Hepatocyte (in vitro differentiated cells): ENCODE measurements at places on chromosomes 16 and 17.
A peak's percentile ranks its signal among the peaks of the same experiment; 100 is the strongest.

DNA sequence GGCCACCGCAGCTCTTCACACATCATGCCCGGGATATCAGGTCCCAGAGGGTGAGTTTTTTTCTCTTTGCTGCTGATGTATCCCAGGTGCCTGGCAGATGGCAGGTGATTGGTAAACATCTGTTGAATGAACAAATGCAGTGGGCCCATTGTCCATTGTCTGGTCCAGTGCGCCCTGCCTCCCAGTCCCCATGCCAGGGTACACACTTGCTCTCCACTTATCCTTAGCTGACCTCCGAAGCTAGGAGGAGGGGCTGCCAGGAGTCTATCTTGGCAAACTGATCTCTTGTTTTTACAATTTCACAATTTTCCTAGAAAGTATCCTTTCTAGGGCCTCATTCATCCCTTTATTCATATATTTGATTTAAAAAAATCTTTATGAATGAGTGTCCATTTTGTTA is 196.0 kb downstream of the RAB11FIP4 start:
- no peak for DNase-seq
- H3K27me3 ChIP-seq = no peaks in the 10 kb centered on the region
- H3K27ac ChIP-seq = no peak overlapping the region
- H3K4me3 ChIP-seq = no peak overlapping the region
- no peaks in the 10 kb centered on the region for H3K36me3 ChIP-seq

- no peaks in the 10 kb centered on the region for H3K27me3 ChIP-seq
- DNase-seq = peak; percentile 64
- H3K4me1 ChIP-seq = peaks cover 40% of the 10 kb centered on the region
- H3K36me3 ChIP-seq = no peaks in the 10 kb centered on the region
- H3K27ac ChIP-seq = peak overlapping the region; percentile 95
These were observed 994 bp downstream of the CLTC start for GRCh38 chr17:59620518-59621259.

- H3K36me3 ChIP-seq = no peaks in the 10 kb centered on the region
- peak; percentile 65 for DNase-seq
- peak overlapping the region; percentile 89 for H3K27ac ChIP-seq
These were observed 1.2 kb downstream of the COA3 start for GRCh38 chr17:42797067-42798007.

GRCh38 chr16:20969386-20969785 is 68.8 kb downstream of the LYRM1 start:
- H3K4me3 ChIP-seq = no peak overlapping the region
- no peak for DNase-seq
- no peak overlapping the region for H3K27ac ChIP-seq

- H3K27ac ChIP-seq = no peak overlapping the region
- DNase-seq = no peak
These were observed 294.6 kb downstream of the XYLT1 start for GRCh38 chr16:17176199-17176598.

DNA sequence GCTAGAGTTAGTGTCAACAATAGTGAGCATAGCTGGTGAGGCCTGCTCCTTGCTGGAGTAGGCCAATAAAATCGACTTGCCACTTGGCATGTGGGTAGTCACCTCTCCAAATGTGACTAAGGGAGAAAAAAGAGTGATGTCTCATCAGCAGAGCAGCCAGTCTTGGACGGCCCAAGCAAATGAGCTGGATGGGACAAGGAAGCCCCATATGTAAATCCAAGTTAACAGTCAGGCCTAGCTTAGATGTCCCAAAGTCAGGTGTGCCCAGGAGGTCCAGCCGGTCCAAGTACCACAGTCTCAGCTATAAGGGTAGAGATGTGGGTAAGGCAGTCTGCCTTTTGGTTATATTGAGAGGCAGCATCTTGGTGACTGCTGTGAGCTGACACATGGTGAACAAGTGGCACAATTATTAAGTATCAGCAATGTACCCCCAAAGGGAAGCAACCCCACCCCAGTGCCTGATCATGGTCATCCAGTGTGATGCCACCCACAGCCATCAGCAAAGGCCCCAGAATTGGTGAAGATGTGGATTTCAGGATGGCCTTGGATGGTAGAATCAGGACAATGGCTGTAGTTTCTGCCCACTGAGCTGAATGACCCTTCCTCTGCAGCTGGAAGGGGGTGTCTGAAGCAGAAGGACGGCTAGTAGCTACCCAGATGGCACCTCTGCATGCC is 83.4 kb downstream of the TNFRSF13B start:
- no peak overlapping the region for H3K4me3 ChIP-seq
- no peaks in the 10 kb centered on the region for H3K27me3 ChIP-seq
- no peaks in the 10 kb centered on the region for H3K4me1 ChIP-seq
- no peak for DNase-seq
- no peak overlapping the region for H3K27ac ChIP-seq
- no peaks in the 10 kb centered on the region for H3K36me3 ChIP-seq

GRCh38 chr17:64202683-64203344 is 60.2 kb downstream of the TEX2 start:
- no peak for DNase-seq
- no peak overlapping the region for H3K27ac ChIP-seq
- no peak overlapping the region for H3K4me3 ChIP-seq
- no peaks in the 10 kb centered on the region for H3K27me3 ChIP-seq
- no peaks in the 10 kb centered on the region for H3K36me3 ChIP-seq

DNA sequence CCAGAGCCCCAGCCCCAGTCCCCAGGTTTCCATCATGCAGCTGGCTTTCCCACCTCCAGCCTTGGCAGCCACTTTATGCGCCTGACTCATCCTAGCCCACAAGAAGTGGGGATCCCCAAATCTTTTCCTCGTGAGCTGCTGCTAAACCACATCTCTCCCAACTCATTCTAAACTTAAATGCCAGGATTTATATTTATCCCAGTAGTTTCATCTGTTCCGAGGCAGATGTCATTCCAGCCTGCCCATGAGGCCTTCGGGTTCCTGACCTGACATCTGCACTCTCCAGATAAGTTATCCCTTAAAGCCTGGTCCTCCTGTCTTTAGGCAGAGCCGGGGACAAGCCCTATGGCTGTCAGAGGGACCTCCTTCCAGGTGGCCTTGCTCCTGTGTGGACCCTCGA is 16.6 kb downstream of the PLXDC1 start:
- H3K4me1 ChIP-seq = no peaks in the 10 kb centered on the region
- no peak overlapping the region for H3K4me3 ChIP-seq
- H3K36me3 ChIP-seq = no peaks in the 10 kb centered on the region

GRCh38 chr17:75740631-75741077 is 19.4 kb downstream of the ITGB4 start:
- H3K27ac ChIP-seq = no peak overlapping the region
- DNase-seq = no peak
- H3K4me1 ChIP-seq = no peaks in the 10 kb centered on the region
- no peaks in the 10 kb centered on the region for H3K36me3 ChIP-seq
- H3K27me3 ChIP-seq = no peaks in the 10 kb centered on the region

DNA sequence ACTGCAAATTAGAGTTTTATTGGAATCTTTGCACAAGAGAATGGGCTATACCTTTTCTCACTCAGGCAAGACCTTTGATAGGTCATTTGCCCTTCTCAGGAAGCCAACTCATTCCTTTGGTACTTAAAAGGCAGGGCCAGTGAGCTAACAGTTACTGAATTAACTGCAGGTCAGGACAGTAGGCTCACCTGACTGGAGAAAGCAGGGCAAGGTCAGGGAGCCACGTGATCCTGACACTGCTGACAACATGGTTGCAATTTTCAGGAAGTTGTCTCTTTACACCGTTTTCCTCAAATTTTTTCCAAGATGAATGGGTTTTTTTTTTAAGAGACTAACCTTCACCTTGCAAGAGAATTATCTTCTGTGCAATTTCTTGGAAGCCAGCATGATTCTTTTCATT is 21.1 kb downstream of the CPSF4L start:
- H3K27me3 ChIP-seq = no peaks in the 10 kb centered on the region
- H3K27ac ChIP-seq = no peak overlapping the region
- no peaks in the 10 kb centered on the region for H3K36me3 ChIP-seq
- H3K4me1 ChIP-seq = no peaks in the 10 kb centered on the region
- H3K4me3 ChIP-seq = no peak overlapping the region

GRCh38 chr17:70357190-70357589 is 187.9 kb downstream of the KCNJ2 start:
- H3K4me1 ChIP-seq = no peaks in the 10 kb centered on the region
- no peaks in the 10 kb centered on the region for H3K36me3 ChIP-seq
- DNase-seq = no peak

- peaks cover 4% of the 10 kb centered on the region for H3K4me1 ChIP-seq
- no peaks in the 10 kb centered on the region for H3K36me3 ChIP-seq
- H3K4me3 ChIP-seq = no peak overlapping the region
- H3K27ac ChIP-seq = no peak overlapping the region
These were observed 30.0 kb downstream of the B9D1 start for GRCh38 chr17:19332371-19333131.

- no peak overlapping the region for H3K4me3 ChIP-seq
- peaks cover under 1% of the 10 kb centered on the region for H3K36me3 ChIP-seq
- H3K27me3 ChIP-seq = no peaks in the 10 kb centered on the region
- H3K4me1 ChIP-seq = peaks cover 49% of the 10 kb centered on the region
- peak overlapping the region; percentile 42 for H3K27ac ChIP-seq
- DNase-seq = no peak
These were observed 85.3 kb upstream of the LGALS9 start for GRCh38 chr17:27545562-27546229.
